Nucleus accumbens (tissue), 56 donors: ENCODE measurements at places on chromosomes 12 and 14.

DNA sequence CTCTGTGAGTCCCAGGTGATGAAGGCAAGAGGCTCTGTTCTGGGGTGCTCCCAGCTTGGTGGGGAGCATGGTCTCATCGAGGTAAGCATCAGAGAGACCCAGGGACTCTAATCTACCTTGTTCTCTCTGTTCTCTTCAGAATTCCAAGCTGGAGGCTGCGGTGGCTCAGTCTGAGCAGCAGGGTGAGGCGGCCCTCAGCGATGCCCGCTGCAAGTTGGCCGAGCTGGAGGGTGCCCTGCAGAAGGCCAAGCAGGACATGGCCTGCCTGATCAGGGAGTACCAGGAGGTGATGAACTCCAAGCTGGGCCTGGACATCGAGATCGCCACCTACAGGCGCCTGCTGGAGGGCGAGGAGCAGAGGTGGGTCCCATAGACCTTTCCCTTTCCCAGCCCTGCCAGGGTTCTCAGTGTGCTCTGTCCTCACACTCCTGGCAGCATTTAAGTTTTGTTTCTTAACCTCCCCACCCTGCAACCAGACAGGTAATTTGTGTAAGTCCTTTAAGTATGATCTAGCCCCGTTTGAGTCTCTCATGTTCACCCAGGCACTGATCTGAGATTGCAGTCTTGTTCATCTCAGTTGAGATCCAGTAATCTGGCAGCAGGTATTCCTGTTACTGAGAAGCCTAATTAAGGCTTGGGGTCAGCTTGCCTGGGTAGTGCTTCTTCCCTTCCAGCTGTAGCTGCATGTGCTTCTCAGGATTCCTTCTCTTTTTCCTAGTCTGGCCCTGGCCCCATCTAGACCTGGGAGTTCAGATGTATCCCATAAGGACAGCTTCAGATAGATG, 14.8 kb upstream of the KRT81 start:
- DNase-seq: no peak

GRCh38 chr12:8087666-8088065, 5.6 kb downstream of the NECAP1 start:
- DNase-seq: no peak

DNA sequence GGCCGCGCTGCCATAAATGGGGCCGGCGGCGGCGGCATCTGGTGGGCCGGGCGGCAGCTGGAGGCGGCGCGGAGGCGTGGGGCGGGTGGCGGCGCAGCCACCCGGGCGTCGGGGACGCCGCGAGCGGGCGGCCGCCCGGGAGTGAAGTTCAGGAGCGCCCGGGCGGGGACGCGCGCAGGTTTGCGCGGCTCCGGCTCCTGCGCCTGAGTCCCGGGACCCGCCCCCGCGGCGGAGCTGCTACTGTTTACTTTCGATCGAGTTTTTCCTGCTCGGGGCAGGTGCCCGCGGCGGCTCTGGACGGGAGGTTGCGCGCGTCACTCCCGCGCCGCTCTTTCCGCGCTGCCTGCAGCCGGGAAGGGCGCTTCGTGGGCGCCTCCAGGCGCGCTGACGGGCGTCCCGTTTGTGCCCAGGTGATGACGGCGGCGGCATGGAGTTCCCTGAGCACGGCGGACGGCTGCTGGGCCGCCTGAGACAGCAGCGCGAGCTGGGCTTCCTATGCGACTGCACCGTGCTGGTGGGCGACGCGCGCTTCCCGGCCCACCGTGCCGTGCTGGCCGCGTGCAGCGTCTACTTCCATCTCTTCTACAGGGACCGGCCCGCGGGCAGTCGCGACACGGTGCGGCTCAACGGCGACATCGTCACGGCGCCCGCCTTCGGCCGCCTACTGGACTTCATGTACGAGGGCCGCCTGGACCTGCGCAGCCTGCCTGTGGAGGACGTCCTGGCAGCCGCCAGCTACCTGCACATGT, at the start of gene ZBTB42:
TSS of gene ZBTB42 (plus strand) at position 331 of the 749 bp plus-strand sequence. CDS start at position 428, 97 bp downstream.
- no peak for DNase-seq

DNA sequence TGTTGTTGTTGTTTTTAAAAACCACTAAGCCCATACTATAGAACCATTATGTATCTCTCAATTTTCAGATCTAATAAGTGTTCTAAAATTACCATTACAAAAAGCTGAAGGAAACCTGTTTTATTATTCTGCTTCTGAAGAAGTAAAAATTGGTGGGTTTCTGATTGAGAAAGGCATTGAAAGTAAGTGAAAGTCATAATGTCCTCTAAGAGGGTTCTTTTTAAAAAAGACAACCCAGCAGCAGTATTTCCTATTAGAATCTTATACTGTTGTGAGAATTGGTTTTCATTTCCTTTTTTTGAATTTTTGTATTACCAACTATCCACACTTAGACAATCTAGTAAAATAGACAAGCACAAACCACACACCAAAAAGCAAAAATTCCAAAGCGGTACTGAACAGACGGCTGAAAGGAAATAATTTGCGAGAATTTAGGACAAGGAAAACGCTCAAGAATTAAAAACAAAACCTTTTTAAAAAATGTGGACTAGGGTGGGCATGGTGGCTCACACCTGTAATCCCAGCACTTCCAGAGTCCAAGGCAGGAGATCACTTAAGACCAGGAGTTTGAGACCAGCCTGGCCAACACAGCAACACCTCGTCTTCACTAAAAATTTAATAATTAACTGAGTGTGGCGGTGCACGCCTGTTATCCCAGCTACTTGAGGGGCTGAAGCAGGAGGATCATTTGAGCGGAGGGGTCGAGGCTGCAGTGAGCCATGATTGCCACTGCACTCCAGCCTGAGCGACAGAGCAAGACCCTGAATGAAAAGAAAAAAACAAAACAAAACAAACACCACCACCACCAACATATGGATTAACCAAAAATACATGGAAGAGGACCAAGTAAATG, 66.7 kb upstream of the AP4S1 start:
- DNase-seq: no peak

DNA sequence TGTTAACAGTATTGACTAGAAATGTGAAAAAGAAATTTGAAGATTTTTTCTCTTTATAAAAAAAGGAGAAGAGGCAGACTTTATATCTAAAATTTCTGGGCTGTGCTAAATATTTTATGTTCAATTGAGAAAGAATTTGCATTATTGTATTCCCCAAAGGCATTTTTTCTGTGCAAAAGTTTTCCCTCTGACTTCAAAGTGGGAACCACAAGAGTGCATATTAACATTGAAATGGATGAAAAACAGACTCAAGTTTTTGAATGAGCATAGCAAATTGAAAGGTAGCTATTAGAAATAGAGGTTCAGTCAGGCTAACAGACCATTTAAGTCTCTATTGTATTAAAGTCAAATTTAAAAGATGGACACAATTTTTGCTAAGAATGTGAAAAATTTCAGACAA, 95.2 kb downstream of the RASSF9 start:
- DNase-seq: no peak

DNA sequence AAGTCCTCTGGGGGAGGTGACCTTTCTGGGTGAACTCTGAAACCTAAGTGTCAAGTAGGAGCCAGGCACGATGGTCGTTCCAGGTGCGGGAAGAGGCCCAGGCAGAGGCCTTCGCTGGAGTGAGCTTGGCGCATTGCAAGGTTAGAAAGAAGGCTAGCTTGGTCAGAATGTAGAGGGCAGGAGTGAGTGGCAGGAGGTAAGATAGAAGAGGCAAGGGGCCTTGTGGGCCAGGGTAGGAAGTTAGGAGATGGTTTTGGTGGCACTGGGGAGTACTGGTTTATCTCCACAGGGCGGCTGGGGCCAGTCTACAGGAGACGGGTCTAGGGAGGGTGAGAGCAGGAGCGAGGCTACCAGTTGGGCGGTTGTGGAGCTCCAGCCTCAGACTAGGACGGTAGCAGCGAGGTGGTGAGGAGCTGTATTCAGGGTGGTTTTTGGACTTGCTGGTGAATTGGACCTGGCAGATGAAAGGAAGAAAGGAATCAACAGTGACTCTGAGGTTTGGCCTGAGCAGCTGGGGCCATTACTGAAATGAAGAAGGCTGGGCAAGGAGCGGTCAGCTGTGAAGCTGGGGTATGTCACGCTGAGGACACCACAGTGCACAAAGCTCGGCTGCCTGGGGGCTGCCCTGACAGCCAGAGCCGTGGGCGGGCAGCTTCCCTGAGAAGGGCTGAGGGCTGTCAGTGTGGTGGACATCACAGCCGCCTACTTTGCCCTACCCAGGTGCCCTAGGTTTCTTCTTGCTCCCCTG, 9.0 kb downstream of the MLXIP start:
- DNase-seq: no peak

GRCh38 chr14:81402123-81402495, 2.0 kb upstream of the STON2 start:
- DNase-seq: no peak

DNA sequence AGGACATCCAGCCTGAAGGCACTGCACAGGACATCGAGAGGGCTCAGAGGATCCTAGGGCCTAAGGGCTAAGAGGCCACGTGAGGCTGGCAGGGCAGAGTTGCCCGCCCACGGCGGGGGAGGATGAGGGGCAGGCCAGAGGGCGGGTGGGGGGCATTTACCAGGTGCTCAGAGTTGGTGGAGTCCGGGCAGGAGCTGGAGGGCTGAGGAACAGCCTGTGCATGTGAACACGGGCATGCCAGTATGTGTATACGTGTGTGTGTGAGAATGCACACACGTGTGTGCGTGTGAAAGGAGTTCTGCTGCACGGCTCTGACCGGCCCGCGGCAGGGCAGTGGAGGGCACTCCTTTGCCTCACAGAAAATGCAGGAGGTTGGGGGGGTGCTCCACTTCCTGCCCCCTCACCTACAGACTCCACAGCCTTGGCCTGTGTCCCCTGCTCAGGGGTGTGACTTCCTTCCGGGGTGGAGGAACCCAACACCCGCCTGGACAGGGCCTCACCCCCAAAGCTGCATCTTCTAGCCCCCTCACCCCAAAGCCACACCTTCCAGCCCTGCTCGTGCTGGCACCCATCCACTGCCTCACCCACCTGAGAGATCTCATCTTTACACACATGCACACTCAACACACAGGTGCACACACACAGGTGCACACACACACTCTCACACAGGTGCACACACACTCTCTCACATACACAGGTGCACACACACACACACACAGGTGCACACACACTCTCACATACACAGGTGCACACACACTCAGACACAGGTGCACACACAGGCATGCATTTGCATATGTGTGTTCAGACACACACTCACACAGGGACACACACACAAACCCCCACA, 11.8 kb upstream of the GPR132 start:
- no peak for DNase-seq

- no peak for DNase-seq
Measured at GRCh38 chr12:91744597-91744996, 401.0 kb downstream of the BTG1 start.

DNA sequence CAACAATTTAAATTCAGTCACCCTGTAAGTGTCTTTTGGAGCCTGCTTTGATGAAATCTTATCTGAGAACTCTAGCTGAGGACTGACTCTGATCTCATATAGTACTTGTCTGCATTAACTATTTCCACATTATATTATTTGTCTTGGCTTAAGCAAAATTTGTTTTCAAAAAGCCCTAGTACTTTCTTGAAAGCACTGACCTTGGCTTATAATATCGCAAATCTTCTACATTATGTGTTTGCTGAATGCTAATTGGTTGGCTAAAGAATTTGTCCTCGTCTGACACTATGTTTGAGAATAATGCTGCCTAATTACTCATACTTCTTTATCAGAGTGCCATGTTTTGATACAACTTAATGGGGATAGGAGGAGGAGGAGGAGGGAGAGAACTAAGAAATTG, 46.9 kb upstream of the FLRT2 start:
- no peak for DNase-seq

- DNase-seq: no peak
Measured at GRCh38 chr14:35571598-35571997, 37.6 kb downstream of the INSM2 start.

GRCh38 chr12:83153177-83153576, 466.5 kb downstream of the TMTC2 start:
- DNase-seq: no peak

GRCh38 chr14:61051621-61052020, 70.6 kb downstream of the SLC38A6 start:
- no peak for DNase-seq

DNA sequence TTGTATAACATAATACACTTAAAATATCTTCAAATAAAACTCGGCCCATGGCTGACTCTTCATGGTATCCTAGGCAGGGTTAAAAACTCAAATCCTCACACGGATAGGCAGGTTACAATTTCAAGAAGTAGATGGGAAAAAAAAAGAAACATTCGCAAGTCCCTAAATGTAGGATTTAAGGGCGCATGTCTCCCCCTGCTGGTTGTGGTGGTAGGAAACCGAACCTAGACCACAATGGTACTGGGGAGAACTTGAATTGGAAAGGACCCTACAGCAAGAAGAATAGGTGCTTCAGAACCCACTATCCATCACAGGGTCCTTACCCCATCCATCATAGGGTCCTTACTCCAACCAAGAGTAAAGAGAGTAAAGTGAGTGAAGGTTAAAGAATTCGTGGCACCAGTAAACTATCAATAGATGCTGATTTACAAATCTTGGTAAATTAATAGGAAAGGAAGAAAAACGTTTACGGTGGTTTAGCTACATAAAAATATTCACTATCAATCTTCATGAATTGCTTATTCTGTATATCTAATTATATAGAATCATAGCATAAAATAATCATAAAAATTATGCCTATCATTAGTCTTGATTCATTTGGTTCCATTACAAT, 3.3 kb upstream of the CIPC start:
- DNase-seq: peak; percentile 70

GRCh38 chr12:104748356-104748755, 209.7 kb downstream of the SLC41A2 start:
- no peak for DNase-seq

DNA sequence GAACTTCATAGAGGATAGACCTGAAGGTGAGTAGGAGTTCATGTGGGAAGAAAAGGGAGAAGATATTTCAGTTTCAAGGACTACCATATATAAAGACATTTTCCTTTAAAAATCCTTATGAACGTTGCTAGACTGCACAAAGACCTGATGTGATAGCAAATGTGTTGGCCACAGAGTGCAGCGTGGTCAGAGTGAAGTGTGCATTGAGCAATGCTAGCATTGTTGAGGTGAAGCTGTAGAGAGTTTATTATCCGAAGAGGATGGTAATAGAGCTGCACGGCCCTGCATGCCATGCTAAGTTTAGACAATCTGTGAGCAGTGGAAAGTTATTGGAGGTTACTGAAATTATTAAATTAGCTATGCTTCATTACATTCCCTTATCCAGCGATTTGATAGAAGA, 413.0 kb downstream of the CCDC91 start:
- no peak for DNase-seq

DNA sequence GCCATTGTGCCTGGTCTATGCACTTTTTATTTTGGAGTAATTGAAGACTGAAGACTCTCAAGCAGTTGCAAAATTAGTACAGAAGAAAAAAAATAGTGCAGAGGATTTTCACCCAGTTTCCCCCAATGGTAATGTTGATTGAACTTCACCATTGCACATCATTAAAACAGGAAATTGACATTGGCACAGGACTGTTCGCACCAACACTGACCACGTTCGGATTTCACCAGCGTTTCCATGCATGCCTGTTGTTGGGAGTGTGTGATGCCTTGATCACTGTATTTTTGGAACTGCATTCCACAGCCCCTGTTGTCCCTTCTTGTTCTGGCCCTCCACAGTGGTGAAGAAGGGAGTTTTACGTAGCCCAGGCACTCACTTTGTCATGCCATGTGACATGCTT, 67.1 kb downstream of the FOXN4 start:
- no peak for DNase-seq

GRCh38 chr12:117042862-117043261, 56.4 kb downstream of the TESC start:
- DNase-seq: no peak
